ENCODE measurements at places on chromosomes 5 and 9.

- no peak for DNase-seq
Measured at GRCh38 chr9:122212473-122213004, 16.2 kb downstream of the LHX6 start.

DNA sequence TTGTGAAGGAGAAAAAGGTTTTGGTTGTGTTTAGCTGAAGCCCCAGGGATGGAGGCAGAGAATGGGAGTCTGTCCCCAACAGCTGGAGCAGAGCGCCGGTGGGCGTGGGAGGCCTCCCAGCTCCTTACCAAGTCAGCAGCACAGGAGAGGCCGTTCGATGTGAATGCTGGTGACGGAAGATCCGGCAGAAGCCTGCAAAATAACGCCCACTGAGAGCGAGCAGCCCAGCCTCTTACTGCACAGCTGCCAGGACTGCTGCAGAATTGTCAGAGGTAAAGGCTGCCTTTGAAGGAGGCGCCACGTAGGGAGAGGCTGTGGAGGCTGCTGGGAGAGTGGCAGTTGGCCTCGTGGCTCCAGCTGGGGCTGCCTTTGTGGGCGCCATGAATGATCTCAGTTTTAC lies 26.2 kb downstream of the ANGPTL2 start:
- DNase-seq: no peak

DNA sequence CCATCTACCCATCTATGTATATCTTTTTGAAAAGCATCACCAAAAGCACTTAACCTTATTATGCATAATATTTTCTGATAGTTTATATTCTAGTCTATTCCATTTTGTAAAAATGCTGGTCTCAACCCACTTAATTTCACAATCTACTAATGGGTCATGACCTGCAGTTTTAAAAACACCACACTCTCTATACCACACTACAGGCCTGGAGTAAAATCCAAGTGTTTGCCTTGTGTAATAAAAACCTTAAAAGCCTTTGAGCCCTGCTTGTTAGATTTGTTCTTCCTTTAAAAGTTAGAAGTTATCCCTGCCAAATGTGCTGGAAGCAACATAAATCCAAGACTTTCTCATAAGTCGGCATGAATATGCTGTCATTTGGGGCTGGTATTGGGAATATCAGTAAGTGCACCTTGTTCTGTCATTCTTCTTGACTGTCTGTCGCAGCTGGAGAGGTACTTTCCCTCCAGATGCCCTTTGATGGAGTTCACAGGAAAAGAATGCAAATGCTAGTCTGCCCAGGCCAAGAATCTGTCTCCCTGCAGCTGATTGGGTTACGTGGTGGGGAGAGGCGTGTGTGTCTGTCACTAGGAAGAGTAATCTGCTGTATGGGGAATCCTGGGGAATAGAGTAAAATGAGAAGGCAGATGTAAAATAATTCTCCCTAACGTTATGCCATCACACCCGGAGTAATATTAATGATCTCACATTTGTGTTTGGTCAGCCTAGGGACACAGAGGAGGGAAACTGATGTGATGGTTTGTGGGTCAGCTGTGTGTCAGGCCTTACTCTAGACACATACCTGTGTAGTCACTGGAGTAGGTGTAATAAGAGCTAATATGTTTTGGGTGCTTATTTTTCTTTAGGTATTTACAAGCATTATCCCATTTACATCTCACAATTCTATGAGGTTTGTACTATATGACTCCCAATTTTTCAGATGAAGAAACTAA lies 79.4 kb downstream of the ZNF366 start:
- DNase-seq: no peak

DNA sequence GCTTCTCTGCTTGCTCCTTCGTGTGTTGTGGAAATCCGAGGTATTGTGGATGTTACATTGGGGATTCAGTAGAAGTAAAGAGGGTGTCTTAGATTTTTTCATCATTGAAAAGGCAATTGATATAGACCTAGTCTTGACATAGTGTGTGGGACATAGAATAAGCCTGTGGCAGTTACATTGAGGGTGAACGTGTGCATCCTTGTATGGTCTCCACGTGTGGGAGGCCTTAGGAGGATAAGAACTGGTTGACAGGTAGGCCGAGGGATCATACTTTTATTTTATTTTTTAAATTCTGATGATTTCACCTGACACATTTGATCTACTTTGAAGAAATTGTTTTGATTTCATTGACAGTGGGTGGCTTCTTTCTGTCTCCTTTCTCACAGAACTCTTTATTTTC lies 17.0 kb upstream of the FAM120AOS start:
- DNase-seq: no peak

DNA sequence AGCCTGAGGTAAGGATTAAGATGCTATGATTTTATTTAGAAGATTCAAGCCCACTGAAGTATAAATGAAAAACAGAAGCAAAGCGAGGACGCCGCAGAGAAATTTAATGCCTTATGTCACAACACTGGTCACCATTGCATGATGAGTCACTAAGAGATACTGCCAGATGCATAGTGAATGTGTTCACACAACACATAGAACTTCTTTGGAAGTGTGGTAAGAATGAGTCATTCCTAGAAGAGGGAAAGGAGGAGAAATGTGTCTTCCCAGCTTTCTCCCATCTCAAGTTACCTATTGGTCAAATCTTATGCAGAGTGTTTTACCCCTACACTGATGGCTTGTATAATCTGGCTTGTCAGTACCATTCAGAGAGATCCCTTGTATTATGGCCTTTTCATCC lies 465.3 kb upstream of the ARRDC3 start:
- DNase-seq: no peak
